ENCODE measurements at places on chromosomes 11 and 22.
A peak's percentile ranks its signal among the peaks of the same experiment; 100 is the strongest.

DNA sequence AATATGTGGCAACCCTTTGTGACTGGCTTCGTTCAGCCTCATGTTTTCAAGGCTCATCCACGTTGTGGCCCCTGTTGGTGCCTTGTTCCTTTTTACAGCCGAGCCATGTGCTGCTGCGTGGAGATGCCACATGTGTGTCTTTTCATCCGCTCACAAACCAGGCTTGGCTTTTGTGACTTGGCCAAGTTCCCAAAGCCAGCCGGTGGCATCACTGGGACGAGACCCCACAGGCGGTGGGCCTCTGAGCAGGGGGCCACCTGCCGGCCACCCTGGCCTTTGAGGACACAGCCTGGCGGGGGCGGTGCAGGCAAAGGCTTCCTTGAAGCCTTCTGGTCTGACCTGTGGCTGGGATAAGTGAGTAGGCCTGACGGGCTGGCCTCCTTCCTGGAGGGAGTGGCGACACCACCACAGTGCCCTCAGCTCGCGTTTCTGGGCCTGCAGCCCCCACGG lies 10.5 kb downstream of the GRK2 start:
- peak; percentile 83 for DNase-seq

DNA sequence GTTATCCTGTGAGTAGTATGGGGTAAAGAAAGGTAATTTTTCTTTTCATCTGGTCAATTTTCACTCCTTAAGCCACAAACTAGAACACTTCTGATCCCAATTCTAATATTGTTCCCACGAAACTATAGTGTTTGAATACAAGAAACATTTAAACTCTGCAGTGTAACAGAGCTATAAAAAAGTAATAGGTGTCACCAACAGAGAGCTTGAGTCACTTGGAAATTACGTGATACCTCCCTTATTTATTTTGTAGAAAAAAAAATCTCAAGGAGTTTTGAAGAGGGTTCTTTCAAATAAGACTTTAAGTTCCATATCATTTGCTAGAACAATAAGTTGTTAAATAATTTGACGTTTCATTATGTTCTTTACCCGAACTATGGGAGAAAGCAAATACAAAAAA lies 959.4 kb downstream of the JRKL start:
- no peak for DNase-seq

DNA sequence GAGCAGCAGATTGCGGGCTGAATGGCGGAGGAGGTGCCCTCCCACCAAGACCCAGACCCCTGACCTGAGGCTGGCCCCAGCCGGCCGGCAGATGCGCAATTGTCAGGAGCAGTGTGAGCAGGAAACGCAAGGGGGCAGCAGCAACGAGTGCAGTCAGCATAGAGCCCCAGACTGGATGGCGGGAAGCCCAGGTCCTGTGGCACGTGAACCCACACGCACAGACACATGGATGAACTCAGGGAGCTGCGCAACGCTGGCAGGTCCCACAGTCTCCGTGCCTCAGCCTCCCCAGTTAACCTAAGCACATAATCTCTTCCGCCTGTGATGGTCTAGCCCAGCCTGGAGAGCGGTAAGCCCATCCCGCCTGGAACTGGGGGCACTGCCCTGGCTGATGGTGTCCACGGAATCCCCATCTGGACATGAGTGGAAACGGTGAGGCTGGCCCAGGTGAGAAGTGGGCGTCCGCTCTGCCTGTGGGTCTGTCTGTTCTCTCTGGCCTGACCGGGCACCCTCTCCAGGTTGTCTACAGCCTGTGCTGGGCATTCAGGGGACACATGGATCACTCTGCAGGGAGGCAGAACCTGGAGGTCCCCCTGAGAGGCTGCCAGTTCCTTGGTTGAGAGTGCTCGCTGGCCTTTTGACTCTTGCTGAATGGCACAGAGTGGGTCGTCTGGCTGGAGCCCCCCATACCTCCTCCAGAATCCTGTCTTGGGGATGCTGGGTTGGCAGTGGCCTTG lies 626 bp upstream of the TBX10 start:
- DNase-seq = peak; percentile 95

DNA sequence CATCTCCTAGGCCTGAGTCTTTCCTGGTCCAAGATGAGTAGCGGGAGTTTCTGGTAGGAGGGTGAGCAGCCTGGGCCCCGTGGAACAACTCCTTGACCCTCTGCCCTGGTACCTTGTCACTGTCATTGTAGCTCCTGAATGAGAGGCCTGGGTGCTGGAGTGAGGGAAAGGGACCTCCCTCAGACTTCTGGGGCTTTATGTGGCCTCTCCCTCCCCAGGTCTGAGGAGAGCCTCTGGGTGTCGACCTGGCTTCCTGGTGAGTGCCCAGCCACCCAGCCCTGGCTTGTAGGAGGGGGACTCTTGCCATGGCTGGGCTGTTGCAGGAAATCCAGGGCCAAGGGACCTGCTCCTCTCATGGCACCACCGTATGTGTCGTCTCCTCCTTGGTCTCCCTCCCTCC lies 3.9 kb downstream of the P2RY2 start:
- no peak for DNase-seq

- DNase-seq = peak; percentile 41
These were observed 684 bp upstream of the NFRKB start for GRCh38 chr11:129896062-129896461.

DNA sequence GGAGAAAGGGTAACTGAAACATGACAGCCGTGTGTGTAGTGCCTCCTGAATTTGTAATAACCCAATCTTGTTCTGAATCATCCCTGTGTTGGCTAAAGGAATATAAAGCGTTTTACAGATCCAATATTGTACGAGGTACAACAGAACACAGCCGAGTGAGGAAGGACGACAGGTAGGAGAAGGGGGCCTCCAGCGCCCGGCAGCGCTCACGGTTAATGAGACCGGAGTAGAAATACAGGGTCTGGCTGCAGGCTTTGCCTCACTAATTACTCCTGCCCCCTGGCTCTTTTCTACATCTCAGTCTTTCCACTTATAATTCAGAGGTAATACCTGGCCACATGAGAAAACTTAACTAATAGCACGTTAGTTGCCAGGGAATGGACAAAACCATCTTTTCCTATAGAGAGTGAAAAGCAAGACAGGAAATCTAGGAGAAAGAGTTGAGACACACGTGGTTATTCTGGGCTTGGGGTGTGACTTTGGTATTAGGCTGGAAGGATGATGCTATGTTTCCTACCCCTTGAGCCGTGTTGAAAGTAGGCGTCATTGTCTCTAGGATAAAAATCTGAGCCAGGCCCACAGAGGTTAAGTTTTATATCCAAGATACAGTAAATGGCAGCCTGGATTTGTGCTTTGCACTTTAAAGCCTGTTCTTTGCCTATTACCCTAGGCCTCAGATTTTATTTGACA lies 54.1 kb downstream of the GRIK4 start:
- DNase-seq = no peak

DNA sequence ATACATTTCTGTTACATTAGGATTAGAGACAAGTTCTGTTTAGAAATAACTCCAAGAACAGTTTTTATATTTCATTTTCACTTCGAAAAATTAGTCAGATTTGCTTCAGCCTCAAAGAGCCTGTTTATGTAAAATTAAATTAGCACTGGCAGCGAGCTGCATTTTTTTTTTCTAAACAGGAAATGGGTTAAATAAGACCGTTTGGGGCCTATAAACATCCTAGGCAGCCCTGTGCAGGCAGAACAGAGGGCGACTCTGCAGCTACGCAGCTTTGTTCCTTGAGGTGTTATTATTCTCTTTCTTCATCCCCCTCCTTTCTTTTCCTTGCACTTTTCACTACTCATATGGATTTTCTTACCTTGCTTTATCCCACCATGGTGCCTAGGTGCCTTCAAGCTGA lies 48.7 kb downstream of the CWC15 start:
- DNase-seq = no peak

DNA sequence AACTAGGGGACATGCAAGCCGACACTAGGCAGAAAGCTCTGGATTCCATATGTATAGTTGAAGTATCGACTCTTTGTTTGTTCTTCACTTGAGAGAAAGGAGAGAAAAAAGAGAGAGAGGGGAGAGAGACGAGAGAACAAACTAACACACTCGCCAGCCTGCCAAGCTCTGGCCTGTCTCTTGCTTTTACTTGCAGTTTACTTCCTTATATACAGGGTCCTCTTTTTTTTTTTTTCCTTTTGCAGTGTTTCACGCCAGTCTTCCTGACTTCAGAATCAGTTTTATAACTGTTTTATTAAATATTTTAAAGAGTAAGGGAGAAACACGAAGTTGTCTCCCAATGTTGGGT lies 19.9 kb downstream of the TEAD1 start:
- DNase-seq = no peak

DNA sequence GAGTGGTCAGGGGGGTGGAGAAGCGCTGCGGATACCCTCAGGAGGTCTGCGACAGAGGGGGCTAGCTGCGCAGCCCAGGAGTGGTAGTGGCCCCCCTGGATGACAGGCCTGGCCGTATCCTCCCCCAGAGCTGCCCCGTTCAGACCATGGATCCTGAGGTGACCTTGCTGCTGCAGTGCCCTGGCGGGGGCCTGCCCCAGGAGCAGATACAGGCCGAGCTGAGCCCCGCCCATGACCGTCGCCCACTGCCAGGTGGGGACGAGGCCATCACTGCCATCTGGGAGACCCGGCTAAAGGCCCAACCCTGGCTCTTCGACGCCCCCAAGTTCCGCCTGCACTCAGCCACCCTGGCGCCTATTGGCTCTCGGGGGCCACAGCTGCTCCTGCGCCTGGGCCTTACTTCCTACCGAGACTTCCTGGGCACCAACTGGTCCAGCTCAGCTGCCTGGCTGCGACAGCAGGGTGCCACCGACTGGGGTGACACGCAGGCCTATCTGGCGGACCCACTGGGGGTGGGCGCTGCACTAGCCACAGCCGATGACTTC lies 505 bp downstream of the NUDT22 start:
- DNase-seq = no peak

GRCh38 chr11:122344215-122344614 lies 228.2 kb upstream of the BLID start:
- no peak for DNase-seq
